CD4-positive, alpha-beta memory T cell (primary cell): ENCODE measurements at places on chromosomes 6 and 20. TPM values are rescaled to one million over a fixed set of nuclear protein-coding genes. Genes with fewer than 3 reads are reported as not detected.

Gene PXDC1
- polyA plus RNA-seq = not detected

Gene FAM217A
- polyA plus RNA-seq = not detected

Gene RRAGD
- polyA plus RNA-seq = 3.1 TPM

GRCh38 chr20:54560357-54560756, 85.0 kb downstream of the DOK5 start:
- no peaks in the 10 kb centered on the region for H3K27me3 ChIP-seq
- no peak for DNase-seq
- H3K27ac ChIP-seq = no peak overlapping the region
- no peak overlapping the region for H3K4me3 ChIP-seq
